ENCODE measurements at places on chromosomes 3 and 15.

DNA sequence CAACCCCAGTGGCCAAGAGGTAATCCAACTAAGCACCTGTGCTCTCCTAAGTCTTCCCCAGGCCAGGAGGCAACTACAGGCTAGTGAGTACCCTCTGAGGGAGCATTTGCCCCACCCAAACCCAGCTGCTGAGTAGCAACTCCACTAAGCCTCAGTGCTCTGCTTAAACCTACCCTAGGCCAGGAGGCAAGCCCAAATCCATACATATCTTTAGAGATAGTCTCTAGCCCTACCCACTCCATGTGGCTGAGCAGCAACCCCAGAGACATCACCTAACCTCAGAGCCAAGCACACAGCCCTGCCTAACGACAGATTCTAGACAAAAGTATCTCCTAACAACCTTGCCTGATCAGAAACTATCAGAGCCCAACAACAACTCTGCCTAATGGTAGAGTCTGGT, 132.8 kb upstream of the TTC14 start:
- DNase-seq, result no peak

GRCh38 chr3:27134171-27134796, 234.9 kb downstream of the NEK10 start:
- peak; percentile 75 for DNase-seq

DNA sequence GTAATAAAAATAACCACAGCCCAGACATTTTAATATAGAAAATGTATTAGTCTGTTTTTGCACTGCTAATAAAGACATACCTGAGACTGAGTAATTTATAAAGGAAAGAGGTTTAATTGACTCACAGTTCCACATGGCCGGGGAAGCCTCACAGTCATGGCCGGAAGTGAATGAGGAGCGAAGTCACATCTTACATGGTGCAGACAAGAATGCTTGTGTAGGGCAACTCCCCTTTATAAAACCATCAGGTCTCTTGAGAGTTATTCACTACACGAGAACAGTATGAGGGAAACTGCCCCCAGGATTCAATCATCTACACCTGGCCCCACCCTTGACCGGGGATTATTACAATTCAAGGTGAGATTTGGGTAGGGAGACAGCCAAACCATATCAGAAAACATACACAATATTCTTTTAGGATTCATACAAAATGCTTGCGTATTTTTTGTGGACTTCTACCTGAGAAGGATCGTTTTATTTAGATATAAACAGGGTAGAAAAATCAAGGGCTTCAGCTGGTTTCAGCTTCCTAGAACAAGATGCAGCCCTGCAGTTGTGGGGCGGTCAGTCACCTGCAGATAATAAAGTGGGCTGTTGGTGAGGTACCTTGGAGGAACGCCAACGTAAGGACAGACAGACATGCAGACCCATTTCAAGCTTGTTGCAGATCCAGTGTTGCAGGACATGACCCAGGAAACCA, 101.9 kb downstream of the TNIK start:
- DNase-seq, result no peak

- no peak for DNase-seq
Observed at GRCh38 chr3:139357899-139358298, 14.1 kb downstream of the MRPS22 start.

DNA sequence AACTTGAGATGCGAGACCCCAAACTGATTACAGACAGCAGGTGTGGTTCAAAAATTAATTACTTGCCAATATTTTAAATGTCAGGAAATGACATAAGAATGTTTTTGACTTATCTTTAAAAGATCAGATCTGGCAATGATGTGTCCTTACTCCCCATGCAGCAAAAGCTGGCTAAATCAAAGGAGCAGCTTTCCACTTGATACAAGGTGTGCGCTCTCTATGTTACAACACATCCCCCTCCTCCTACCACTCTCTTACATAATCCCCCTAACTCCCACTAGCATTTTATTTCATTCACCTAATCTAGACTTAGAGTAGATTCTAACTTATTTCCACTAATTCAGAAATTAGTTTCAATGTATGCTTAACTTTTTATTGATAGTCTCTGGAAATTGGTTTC, 609.0 kb downstream of the GRM7 start:
- DNase-seq, result no peak

- DNase-seq, result peak; percentile 19
Observed at GRCh38 chr15:74873756-74874424, 725 bp upstream of the SCAMP2 start.

- DNase-seq, result peak; percentile 35
Observed at GRCh38 chr15:69298697-69299441, at the start of gene PAQR5. PAQR5 (plus strand) TSS chr15:69298912; CDS start chr15:69360081, 61,169 bp downstream.

DNA sequence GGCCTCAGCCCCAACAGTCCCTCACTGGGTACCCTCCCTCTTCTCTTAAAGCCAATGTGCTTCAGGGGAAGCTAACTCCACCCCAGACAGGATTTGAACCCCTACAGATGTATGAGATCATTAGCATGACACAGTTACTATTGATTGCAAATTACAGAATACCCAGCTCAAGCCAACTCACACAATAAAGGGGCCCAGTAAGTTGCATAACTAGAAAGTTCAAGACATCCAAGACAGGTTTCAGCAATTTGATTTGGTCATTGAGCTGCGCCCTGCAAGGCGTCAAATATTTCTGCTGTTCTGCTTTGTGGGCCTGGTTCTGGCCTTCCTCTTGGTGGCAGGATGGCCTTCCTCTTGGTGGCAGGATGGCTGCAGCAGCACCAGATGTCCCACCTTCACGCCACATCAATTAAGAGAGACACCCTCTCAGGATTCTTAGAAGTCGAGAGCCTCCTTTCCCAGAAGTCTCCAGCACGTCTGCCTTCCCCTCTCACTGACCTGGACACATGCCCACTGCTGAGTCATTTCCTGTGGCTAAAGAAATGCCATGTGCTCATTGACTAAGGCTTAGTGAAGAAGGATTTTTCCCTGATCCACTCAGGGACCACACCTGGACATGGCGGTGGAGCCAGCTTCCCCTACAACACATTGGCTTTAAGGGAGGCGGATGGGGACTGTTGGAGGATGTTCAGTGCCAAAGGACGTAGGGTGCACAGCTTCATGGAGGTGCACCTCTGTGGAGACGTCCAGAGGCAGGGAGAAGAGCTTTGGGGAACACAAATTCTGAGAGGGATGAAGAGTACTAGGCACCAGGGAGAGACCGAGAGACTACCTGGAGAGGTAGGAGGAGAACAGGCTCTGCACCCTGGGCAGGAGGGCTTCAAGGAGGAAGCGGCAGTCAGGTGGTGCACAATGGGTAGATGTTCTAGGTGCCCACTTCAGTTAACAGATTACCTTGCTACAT, 49.1 kb downstream of the DNASE1L3 start:
- DNase-seq, result peak; percentile 93

DNA sequence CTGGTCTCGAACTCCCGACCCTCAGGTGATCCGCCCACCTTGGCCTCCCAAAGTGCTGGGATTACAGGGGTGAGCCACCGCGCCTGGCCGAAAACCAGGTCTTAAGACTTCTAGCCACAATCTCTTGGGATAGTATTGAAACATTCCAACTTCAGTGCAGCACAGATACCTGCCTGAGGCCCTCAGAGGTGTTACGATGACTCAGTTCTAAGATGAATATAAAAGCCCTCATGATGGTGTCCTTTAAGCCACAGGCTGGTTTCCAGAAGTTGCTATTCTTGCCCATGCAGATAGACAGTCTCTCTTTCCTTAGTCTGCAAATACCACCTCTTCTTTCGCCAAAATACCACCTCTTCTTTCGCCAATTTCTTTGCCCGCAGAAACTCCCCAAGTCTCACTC, 69.0 kb downstream of the RARB start:
- no peak for DNase-seq

GRCh38 chr3:135229018-135229495, 434.0 kb downstream of the EPHB1 start:
- no peak for DNase-seq
